Fibroblast of villous mesenchyme (primary cell): ENCODE measurements at places on chromosomes 6 and 20. TPM values are rescaled to one million over a fixed set of nuclear protein-coding genes. Genes with fewer than 3 reads are reported as not detected.

The KCNK16 gene
- total RNA-seq, result not detected in 2 replicates

The TRIM40 gene
- total RNA-seq, result not detected in 2 replicates

- DNase-seq, result no peak
Measured at GRCh38 chr6:16670617-16671051, 90.6 kb downstream of the ATXN1 start.

GRCh38 chr6:26607434-26608230 is 10.9 kb downstream of the ABT1 start:
- peak; percentile 73 for DNase-seq

DNA sequence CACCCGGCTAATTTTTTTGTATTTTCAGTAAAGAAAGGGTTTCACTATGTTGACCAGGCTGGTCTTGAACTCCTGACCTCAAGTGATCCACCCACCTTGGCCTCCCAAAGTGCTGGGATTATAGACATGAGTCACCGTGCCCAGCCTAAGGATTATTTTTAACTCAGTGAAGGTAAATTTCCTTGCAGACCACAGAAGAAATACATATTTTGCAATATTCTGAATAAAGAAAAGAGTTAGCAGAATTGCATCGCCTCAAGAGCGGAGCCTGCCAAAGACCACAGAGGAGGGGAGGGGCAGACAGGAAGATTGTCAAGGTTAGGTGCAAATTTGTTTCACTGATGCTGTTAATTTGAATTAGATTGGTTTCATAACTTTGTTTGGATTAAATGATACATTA is 47.4 kb downstream of the SOD2 start:
- peak; percentile 17 for DNase-seq
